ENCODE measurements at places on chromosomes 5 and 9.

DNA sequence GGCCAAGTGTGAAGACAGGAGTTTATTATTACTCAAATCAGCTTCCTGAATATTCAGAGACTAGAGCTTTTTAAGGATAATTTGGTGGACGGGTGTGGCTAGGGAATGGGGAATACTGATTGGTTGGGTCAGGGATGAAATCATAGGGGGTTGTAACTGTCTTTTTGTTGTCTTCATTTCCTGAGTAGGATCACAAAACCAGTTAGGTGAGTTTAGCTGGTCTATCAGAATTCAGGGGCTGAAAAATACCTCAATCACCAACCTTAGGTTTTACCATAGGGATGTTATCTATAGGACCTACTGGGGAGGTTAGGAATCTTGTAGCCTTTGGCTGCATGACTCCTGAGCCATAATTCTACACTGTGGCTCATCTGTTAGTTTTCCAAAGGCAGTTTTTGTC lies 235.8 kb downstream of the YTHDC2 start:
- no peak for DNase-seq

- DNase-seq = no peak
Measured at GRCh38 chr9:114261987-114262386, 60.9 kb upstream of the ORM1 start.

- no peak for DNase-seq
Measured at GRCh38 chr9:13090628-13091027, 188.9 kb downstream of the MPDZ start.

GRCh38 chr9:10873999-10874398 lies 261.2 kb upstream of the PTPRD start:
- DNase-seq = no peak

GRCh38 chr9:98520221-98520960 lies 188.3 kb downstream of the GABBR2 start:
- no peak for DNase-seq

Measured in activated T-helper 1 cell treated with anti-CD3 and anti-CD28 coated beads, Interleukin-12 subunit alpha, Interleukin-12 subunit beta, Interleukin-2, Interleukin-4 antibody, amounts not matched to agents 30 ng/mL and 10 ng/mL and 1 ng/mL, durations not matched to agents 14 hours and 24 hours and 36 hours (primary cell).